ENCODE measurements at places on chromosomes 11 and 22.

- DNase-seq, result no peak
These were observed 357.2 kb downstream of the OPCML start for GRCh38 chr11:133175103-133175502.

GRCh38 chr11:22304337-22304961 is 33.7 kb upstream of the SLC17A6 start:
- no peak for DNase-seq

GRCh38 chr22:44399906-44400762 is 87.4 kb upstream of the SHISAL1 start:
- DNase-seq, result no peak

DNA sequence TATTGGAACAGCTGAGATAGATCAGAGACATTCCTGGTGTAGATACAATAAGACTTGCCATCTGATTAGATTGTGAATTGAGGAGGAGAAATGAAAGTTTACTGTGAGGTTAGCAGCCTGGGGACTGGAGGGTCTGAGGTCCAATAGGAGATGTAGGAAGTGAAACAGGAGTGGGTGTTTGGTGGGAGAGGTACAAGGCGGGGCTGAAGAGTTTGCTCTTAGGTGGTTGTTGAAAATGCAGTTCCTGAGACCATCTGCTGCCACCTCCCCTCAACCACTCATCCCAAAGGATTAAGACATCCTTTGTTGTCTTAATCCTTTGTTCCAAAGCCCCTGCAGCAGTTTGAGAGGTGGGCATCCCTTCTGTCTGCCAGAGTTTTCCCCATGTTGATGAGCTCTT is 14.8 kb downstream of the PIWIL4 start:
- DNase-seq, result no peak

DNA sequence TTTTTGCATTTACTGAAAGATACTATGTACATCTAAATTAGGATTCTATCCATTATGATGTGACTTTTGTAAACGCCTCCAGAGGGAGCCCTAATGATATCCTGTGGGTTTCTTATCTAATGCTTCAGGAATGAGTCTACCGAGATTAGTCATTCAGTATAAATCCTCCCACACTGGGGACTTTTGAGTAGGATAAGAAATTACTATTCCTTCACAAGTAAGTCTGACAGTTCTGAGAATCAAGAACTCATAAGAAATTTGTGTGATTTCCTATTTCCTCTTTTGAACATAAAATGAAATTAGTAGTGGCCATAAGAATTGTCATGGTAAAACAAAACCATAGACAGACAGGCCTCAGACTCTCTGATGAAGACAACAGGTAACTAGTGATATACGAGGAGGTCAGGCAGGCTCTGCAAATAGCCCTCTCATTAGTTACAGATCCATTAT is 10.0 kb upstream of the OR5M1 start:
- DNase-seq, result no peak

DNA sequence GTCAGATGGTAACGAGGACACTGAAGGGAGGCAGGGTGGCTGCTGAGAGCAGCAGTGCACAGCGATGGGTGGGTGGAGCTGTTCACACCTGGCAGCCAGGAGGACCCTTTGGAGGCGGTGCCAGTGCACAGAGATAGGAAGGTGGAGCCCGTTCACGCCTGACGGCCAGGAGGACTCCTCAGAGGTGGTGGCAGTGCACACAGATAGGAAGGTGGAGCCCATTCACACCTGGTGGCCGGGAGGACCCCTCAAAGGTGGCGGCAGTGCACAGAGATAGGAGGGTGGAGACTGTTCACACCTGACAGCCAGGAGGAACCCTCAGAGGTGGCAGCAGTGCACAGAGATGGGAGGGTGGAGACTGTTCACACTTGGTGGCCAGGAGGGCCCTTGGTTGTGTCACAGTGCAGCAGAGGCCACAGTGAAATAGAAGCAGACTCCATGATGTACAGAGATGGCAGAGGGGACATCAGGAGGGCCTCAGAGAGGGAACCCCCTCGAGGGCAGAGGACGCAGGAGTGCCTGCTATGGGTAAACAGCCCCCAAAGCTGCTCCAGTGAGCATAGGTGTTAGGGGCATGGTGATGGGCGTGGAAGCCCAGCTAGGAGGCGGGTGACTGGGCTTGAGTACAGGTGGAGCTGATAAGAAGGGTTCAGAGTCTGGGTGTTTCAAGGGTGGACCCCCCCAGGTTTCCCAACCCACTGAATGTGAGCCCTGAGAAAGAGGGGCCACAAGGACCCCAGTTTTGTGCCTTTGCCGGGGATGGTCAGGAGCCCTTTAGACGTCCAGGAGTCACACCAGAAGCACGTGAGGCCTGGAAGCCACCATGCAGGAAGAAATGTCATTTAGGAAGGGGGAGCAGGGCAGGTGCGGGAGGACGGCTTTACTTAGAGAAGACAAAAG is 566.7 kb downstream of the BRD1 start:
- DNase-seq, result no peak

DNA sequence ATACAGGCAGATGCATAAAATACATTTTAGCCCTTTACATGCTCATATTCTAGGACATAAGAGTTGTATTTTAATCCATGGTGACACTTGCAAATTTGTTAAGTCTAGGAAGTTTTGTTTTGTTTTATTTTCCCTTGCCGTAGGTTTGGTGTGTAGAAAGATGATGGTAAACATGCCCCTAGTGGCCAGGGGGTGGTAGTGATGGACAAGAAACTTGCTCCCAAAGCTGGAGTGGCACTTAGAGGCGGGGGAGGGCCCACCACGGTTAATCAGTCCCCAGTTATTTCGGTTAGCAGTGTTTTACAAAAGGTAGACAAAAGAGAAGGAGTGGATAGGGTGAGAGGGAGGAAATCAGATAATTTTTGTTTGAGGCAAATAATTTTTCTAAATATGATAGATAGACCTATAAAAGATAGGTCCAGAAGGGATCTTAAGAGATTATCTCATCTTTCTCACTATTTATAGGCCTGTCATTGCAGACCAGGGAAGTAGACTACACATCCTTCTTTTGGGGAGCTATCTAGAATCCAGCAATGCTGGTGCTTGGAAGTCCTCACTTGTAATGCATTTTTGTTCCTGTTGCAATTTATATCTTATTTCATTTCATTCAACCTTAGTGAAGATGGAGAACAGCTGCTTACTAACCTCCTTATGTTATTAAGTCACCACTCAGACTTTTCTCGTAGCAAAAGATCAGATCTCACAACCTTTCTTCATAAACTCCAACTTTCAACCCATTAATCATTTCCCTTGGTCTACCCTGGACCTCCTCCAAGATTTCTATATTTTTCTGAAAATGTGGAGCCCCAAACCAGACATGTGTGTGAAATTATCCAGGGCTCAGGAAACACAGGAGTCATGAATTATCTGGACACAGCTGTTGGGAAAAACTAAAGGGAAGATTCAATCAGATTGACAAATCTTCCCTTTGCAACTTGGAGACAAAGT is 5.9 kb upstream of the BDNF start:
- no peak for DNase-seq

DNA sequence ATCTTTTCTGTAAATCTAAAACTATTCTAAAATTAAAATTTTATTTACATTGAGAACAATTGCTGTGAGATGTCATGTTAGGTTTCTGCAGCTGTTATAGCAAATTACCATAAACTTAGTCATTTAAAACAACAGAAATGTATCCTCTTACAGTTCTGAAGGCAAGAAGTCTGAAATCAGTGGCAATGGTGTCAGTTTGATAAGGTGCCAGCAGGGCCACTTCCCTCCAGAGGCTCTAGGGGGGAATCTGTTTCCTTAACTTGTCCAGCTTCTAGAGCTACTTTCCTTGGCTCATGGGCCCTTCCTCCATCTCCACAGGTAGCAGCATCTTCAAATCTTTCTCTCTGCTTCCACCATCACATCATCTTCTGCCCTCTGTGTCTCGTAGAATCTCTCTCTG is 23.0 kb downstream of the MOGAT2 start:
- DNase-seq, result no peak

- no peak for DNase-seq
These were observed 1250.2 kb upstream of the CNTN5 start for GRCh38 chr11:97770570-97770969.

- DNase-seq, result no peak
These were observed 216.0 kb upstream of the ISX start for GRCh38 chr22:34849965-34850364.

GRCh38 chr11:134512061-134512460 is 100.0 kb upstream of the B3GAT1 start:
- DNase-seq, result no peak

- no peak for DNase-seq
These were observed 16.0 kb downstream of the RBM7 start for GRCh38 chr11:114416441-114416961.

Measured in CD4-positive, alpha-beta T cell treated with Interferon gamma for 1 hour (primary cell).